G401 (cell line): ENCODE measurements at places on chromosomes 6 and 20. TPM values are rescaled to one million over a fixed set of nuclear protein-coding genes. Genes with fewer than 3 reads are reported as not detected.

Gene LKAAEAR1
- total RNA-seq: not detected in 2 replicates

- no peak for DNase-seq
Observed at GRCh38 chr6:113142671-113143174, 714.4 kb upstream of the MARCKS start.

- no peak for DNase-seq
Observed at GRCh38 chr6:38141085-38141484, 321.6 kb downstream of the ZFAND3 start.

GRCh38 chr6:67369679-67370078, 1265.4 kb upstream of the ADGRB3 start:
- no peak for DNase-seq

GRCh38 chr6:54193560-54193959, 82.3 kb downstream of the MLIP start:
- no peak for DNase-seq
